GF-D8 (cell line): ENCODE measurements at places on chromosomes 1 and 21.

GRCh38 chr1:87335175-87335884 lies 6.7 kb downstream of the LMO4 start:
- peak; percentile 43 for DNase-seq

DNA sequence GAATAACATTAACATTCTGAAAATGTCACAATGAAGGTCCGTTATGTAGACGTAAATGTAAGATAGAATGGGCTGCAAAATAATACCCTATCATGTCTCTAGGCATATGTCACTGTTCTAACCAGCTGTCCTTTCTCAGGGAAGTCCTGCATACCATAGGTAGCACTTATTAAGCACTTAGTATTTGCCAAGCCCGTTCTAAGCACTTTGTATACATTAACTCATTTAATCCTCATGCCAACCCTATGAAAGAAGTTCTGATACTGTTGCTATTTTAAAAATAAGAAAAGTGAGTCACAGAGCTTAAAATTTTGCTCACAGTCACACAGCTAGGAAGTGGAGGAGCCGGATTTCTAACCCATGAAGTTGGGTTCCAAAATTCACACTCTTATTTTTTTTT lies 15.7 kb downstream of the GAS5 start:
- DNase-seq, result no peak

DNA sequence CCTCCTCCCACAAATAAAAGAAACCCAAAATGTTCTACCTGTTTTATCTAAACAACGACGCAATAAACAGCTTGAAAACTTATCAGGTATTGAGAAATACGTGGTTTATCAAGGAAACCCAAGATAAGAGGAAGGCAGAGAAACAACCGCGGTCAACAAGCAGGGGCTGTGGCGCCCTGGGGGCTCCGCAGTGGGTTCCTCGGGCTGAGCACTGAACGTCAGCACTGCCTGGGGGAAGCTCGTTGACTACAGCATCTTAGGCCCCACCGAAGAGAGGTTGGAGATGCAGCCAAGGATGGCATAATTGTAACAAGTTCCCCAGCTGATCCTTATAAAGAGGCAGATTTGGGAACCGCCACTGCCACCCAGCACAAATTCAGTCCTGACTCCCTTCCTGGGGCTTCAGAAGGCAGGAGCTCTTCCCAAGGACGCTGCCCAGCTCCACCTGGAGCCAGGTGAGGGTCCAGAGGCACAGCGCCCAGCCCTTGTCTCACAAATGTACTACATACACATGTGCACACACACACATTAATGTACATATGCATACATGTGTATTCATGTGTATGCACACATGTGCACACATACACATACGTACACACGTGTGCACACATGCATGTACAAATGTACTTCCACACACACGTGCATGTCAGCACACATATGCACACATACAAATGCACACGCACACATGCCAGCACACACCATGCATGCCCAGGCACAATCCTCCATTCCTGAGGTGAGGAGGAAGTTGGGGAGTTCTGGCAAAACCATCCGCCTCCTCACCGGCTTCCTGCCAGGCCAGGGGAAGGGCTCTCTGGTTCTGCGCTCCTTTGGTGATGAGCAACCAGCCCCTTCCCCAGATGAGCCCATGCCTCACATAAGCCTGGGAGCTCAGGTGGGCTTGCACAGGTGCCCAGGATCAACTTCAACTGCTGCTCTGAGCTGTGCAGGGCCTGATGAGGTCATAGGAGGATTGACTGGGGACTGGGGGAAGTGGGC lies 251.1 kb downstream of the NPHP4 start:
- no peak for DNase-seq

DNA sequence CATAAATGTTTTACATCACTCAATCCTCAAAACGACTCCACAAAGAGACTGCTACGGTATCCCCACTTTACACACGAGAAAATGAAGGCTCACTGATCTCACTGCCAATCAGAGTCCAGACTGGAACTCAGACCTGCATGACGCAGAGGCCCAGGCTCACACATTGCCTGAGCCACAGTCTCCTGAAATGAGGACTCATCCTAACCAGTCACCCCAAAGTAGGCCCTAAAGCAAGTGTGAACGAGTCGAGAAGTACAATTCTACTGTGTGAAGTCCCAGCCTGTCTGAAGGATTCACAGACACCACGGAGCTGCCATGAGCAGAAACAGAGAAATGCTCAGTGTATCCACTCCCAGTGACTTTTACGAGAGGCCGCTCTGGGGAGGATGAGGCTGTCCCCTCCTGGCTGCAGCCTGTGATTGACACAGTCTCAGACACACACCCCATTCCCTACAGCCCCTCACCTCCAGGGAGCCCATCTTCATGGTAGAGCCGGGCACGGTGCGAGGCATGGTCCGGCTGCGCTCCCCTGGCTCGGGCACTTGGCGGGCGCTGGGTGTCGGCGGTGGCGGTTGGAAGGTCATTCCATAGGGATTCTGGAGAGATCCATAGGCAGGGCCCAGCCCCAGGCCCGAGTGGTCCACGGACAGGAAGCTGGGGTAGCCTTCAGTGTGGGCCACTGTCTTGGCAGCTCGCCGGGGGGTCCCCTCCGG lies 26.7 kb upstream of the COL16A1 start:
- DNase-seq, result no peak

- no peak for DNase-seq
These were observed 17.2 kb downstream of the PTP4A2 start for GRCh38 chr1:31920956-31921355.

DNA sequence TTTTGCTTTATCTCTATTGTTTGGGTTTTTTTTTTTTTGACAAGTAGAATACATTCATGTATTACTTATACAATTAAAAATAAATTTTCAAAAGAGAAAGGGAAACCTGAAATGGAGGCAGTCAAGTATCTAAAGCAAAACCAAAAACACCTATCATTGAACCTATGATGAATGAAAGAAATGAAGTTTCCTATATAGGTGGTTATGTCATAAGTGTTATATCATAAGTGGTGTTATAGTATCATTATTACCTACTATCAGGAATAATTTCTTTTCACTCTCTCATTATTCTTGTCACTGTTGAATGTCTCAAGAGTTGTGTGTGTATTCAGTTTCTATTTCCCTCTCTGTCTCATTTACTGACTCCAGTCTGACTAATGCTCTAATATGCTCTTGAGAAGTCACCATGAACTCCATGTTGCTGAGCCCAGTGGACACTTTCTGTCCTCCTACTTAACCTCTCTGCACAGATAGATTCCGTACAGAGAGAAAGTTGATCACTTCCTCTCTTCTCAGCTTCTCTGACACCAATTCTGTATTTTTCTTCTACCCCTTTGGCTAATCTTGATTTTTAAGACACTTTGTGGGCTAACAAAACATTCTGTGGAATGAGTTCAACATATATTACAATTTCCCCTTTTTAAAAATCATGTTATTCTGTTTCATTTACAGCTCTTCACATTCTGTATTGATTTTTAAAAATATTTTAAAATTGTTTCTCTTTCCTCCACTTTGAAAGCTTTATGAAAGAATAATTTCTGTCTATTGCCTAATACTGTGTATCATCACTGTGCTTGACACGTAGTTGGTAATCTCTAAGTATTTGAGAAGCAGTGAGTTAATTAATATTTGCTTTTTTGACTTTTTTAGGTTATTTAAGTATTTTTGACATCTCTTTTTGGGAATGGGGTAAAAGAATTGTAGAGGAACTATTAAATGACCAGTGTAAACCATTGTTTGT lies 50.1 kb downstream of the RASAL2 start:
- no peak for DNase-seq

- peak; percentile 92 for DNase-seq
These were observed 17.2 kb upstream of the PHLDA3 start for GRCh38 chr1:201486187-201486586.

GRCh38 chr1:3912809-3913685 lies 13.0 kb upstream of the C1orf174 start:
- no peak for DNase-seq

DNA sequence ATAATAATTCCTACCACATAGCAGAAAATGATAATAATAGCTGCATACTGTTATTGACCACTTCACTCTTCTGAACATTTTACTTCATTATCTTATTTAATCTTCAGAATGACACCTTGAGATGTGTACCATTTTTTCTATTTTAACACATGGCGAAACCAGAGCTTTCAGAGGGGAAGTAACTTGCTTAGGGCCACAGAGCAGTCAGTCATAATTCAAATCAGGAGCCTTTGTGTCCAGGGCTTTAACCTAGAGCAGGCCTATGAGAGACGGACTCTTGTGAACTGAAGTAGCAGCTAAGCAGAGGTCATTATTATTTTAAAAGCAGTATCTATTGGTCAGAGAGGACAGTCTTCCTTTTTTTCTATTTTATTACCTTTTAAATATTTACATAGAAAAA lies 114.0 kb downstream of the ROR1 start:
- DNase-seq, result no peak

GRCh38 chr1:173258479-173259264 lies 51.5 kb upstream of the TNFSF4 start:
- DNase-seq, result no peak

GRCh38 chr1:10537082-10537766 lies 62.5 kb downstream of the PEX14 start:
- DNase-seq, result no peak

GRCh38 chr1:66283622-66284041 lies 250.3 kb upstream of the SGIP1 start:
- no peak for DNase-seq

GRCh38 chr1:12178511-12178910 lies 11.7 kb downstream of the TNFRSF1B start:
- DNase-seq, result no peak

DNA sequence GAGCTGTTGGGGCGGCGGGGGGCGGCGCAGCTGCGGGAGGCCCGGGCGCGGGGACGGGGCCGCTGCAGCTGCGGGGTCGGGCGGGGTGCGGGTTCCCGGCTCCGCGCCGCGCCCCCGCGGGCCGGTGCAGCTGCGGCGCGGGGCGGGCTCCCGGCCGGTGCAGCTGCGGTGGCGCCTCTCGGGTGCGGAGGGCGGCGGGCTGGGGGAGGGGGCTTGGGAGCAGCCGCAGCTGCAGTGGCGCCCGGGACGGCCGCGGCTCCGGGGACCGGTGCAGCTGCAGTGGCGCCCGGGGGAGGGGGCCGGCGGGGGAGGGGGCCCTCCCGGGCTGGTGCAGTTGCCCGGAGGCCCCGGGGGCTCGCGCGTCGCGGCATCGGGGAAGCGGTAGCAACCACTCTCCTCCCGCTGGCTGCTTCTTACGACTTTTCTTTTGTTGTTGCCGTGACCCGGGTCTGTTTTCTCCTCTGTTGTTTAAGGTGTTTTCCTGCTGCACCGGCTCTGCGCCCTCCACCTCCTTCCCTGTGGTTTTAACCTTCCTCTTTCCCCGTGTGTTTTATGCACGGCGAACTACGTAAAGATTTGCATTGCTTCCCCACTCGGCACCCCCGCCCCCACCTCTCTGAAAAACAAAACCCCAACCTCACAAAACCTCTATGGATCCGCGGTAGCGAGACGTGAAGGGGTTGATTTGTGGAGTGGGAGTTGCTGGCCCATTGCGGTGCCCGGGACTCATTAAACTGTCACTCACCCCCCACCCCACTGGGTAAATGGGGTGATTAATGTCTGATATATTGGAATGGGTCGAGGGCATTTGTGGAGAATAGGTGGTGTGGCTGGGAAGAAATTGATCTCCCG lies 1.7 kb upstream of the ZBTB18 start:
- no peak for DNase-seq

GRCh38 chr1:109750920-109751319 lies 10.1 kb upstream of the GSTM3 start:
- DNase-seq, result no peak
